Left hindlimb (tissue), 1 donor: ENCODE measurements at places on chromosomes 11 and 22.

DNA sequence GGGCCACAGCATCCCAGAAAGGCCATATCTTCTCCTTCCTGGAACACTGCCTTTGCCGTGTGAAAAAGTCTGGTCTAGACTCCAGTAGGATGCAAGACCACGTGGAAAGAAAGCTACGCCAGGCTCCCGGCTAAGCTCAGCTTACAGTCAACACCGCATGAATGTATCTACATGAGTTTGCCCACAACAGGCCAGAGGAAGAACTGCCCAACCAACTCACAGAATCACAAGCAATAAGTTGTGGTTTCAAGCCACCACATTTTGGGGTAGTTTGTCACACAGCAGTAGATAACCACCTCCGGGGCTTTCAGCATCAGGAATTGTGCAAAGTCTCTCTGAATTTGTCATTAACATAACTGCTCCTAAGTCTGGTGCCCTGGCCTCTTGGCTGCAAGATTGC, 27.3 kb downstream of the HSPA8 start:
- DNase-seq, result no peak

DNA sequence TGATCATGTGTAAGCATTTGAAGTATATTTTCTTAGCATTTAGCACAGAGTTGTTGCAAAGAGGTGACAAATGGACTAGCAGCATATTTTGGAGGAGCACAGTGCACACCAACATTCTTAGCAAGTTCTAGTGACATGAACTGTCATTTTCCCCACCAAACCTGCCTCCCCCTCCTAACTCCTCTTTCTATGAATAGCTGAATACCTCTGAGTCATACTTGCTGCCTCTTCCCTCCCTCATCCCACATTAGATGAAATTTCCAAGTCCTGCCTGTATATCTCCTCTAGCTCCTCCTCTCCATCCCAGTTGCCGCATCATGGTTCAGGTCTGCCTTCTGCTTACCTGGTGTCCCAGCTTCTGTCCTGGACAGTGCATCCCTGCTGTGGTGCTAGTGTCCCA, 7.2 kb downstream of the OSBP2 start:
- DNase-seq, result no peak

DNA sequence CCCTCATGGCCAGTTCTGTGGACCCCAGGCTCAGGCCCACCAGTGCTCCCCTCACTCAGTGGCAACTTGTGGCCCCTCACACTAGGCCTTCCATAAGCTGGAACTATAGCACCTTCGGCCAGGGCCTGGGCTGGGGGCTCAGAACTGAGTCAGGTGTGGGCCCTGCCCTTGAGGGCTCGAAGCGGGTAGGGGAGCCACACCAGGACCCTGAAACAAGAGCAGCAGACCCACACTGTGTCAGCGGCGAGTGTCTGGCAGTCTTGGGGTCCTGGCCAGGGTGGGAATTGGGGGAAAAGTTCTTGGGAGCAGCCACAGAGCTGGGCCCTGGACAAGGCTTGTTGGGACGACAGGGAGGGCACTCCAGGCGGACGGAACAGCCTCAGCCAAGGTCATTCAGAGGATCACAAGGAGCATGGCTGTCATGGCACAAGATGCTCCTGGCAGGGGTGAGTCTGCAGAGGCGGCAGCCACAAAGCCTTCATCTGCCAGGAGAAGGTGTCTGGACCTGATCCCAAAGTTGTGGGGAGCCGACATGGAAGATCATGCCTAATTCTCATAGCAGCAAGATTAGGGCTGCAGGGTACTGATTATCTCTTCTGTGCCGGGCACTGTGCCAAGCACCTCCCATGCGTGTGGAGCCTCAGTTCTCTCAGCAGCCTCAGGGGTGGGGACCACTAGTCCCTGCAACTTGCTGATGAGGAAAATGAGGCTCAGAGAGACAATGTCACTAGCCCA, 50.7 kb downstream of the SHISAL1 start:
- no peak for DNase-seq

- no peak for DNase-seq
These were observed 402.8 kb downstream of the NXPE2 start for GRCh38 chr11:115080923-115081680.

- DNase-seq, result no peak
These were observed 659.4 kb downstream of the BRD1 start for GRCh38 chr22:49168219-49168813.

DNA sequence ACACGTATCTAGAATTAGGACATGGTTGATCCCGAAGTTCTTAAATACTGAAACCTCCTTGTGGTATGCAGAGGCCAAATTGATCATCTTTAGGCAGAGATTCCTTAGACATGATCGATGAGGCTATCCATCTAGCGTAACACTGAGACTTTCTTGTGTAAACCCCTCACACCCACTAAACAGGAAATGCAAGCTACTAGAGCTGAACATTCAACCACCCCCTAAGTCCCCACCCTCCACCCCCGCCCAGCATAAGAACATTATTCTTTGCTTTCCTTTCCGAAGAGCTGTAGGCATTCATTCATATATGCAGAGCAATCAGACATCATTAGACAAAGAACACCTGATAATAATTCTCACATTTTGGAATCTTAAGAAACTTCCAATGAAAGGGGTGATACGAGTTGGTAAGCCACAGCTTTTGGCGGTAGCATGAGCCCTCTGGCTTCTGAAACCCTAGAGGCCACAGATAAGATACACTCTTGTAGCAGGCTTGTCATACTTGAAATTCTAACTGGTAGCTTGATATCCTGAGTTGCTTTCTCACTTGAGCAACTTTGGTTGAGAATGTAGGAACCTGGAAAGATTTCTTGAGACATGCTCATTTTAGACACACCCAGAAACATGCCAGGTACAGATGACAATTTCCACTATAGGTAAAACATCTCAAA, 42.2 kb downstream of the FLI1 start:
- no peak for DNase-seq

DNA sequence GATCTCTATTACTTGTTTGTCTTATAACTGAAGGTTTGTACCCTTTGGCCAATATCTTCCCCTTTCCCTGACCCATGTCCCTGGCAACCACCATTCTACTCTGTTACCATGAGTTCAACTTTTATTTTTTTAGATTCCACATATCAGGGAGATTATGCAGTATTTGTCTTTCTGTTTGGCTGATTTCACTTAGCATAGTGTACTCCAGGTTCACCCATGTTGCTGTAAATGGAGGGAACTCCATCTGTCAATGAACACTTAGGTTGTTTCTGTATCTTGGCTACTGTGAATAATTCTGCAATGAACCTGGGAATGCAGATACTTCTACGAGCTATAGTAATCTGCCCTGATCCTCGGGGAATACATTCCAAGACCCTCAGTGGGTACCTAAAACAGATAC, 14.9 kb downstream of the OR10D3 start:
- DNase-seq, result no peak

- peak; percentile 55 for DNase-seq
These were observed 34.2 kb downstream of the TMEM184B start for GRCh38 chr22:38238519-38239071.

GRCh38 chr22:50252082-50253045, 1.3 kb upstream of the HDAC10 start:
- DNase-seq, result peak; percentile 77

DNA sequence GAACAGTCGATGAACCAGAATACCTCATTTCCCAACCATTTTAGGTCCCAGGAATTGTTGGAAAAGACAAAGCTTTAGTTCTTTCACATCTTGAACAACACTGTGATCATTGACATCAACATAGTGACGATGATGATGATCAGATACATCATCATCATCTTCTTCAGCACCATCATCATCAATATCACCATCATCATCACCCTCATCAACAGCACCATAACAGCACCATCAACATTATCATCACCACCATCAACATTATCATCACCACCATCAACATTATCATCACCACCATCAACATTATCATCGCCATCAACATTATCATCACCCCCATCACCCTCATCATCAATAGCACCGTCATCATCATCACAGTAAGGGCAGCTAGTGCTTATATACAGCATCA, 8.8 kb downstream of the SCUBE1 start:
- no peak for DNase-seq

- DNase-seq, result peak; percentile 94
These were observed 21.9 kb downstream of the SERPINH1 start for GRCh38 chr11:75583718-75584658.

DNA sequence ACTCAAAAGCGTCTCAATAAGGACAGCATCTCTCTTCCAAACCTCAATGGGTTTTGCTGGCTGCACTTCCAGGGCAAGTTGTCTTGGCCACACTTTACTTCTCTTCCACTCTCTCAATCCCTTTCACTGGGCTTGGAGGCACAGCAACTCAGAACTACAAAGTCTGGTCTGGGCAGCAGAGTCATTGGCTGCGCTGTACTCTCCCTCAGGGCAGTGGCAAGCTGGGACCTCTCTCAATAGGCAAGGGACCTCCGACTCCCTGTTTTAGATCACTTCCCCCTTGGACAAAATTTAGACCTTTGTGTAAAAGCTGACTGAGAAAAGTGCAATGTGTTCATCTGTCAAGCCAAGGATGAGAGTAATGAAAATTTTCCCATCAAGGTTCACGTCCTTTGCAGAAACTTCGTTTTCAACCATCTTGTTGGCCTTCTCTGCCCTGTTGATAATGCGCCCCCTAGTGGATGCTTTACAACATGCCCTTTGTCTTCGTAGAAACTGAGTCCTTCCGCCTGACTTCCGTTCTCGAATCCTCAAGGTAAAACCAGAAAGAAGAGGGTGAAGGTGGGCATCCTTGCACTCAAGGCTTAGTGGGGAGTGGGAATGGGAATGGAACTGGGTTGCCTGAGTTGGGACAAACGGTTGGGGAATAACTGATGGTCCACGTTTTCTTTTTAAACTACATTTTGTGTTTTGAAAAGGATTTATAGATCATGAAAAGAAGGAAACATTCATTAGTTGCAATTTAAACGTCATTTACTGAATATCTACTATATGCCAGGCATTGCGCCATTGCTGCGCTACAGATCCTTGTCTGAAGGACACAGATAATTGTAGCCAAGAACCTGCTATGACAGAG, 99.1 kb downstream of the CD44 start:
- DNase-seq, result no peak

DNA sequence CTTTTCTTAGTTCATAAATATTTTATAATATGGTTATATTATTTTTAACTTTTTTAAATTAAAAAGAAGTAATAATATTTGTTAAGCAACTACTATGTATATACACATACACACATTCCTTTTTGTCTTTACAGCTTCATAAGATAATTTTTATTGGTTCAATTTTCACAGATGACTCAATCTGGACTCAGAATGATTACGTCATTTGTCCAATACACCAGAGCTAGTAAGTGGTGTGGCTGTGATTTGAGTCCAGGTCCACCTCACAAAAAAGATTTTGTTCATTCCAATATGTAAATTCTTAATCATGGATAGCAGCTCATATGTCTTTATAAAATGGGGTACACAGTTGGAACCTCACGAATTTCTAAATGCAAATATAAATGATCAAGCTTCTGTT, 1014.5 kb downstream of the DLG2 start:
- no peak for DNase-seq

DNA sequence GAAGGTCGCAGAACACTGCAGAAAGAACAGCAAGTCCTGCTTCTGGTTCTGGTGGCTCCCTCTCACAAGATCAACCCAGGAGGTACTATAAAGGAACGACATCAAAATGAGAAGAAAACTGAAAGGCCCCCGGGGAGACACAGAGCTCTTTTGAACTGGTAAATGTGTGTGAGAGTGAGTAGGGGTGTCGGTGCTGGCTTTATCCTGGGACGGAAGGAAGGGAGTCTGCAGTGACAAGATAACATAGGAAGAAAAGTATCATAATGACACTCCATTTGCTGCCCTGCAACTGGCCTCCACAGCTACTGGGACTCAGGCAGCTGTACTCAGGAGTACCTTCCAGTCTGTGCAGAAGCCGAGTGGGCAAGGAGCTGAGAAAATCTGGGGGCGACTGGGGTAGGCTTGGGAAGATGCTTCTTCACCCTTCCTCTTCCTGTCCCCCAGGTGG, 60.9 kb downstream of the ENTHD1 start:
- DNase-seq, result no peak

DNA sequence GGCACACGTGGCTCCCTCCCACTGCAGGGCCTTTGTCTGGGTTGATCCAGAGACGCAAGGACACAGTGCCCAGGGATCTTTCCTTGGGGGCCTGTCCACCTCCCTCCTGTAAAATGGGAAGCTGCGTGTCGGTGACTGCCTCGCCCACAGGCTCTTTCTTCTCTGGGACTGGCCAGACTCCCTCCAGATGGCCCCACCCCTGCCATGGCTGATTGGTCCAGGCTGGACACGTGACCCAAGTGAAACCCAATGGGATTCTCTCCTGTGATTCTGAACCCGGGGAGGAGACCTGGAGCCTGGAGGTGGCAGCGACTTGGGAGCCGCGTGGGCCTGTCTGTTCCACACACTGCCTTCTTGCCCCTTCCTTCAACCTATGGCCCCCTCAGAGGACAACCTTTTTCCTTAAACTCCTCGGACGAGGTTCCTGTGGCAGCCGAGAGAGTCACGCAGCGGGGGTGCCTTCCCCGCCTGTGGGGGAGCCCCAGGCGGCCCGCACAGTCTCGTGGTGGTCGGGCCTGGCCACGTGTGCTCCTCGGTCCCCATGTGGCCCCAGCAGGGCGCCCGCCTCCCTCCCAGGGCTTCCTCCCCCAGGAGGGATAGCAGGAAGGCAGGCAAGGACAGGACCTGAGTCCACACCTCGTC, 12.4 kb upstream of the MPPED1 start:
- no peak for DNase-seq

DNA sequence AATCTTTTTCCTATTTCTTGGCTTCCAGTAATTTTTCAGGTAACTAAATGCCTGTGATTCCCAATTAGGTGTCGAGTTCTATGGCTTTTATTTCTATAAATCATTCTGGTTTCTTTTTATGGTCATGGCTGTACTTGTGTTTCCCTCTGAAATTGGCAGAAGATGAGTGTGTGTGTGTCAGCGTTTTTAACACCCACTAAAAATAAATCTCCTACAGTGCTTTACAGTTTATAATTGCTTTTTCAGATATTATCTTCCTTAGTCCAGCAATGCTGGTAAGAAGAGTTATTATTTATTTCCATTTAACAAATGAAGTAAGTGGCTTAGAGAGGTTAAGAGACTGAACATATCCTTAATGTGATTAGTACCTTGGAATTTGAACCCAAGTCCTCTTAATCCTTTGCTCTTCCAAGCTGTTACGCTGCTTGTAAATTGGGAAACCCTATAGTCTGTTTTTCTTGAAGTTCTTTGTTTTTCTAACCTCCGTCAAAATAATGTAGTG, 125.2 kb downstream of the TEAD1 start:
- DNase-seq, result no peak
